ENCODE measurements at places on chromosomes 4 and X. TPM values are rescaled to one million over a fixed set of nuclear protein-coding genes. Genes with fewer than 3 reads are reported as not detected.

- DNase-seq, result peak; percentile 25
Measured at GRCh38 chr4:86595426-86595805, 1.3 kb downstream of the PTPN13 start.

DNA sequence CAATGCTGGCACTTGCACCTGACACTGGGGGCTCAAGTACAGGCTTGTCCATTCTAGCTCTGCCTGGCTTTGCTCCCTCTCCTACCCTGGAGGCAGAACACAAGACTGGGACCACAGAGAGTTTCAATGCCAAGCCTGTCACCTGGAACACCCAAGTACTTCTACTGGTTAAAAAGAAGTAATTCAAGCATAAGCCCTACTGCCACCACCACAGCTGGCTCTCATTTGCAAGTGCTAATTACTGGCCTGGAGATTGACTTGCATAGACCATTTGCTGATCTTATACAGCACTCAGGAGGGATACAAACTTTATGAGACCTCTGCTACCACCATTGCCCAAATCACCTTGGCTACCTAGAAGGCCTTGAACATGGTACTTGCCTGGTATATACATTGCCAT lies 1550.9 kb downstream of the C4orf33 start:
- DNase-seq, result no peak

DNA sequence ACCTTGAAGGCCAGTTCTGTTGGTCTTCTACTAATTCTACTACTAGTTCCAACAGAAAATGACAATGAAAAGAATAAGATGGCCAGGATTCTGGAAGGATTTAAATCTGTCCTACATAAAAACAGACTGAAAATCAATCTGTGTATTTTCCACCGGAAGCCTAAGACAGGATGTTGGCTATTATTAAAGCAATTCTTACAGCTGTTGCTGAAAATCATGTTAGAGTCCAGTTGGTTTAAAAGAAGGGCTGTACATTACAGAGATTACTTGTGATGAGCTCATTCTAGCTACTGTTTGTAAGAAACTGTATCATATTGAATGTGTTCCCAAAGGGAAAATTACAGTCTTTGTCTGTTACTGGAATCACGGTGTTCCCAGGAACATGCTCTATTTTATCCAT lies 54.8 kb upstream of the MAGEB16 start:
- no peak for DNase-seq

DNA sequence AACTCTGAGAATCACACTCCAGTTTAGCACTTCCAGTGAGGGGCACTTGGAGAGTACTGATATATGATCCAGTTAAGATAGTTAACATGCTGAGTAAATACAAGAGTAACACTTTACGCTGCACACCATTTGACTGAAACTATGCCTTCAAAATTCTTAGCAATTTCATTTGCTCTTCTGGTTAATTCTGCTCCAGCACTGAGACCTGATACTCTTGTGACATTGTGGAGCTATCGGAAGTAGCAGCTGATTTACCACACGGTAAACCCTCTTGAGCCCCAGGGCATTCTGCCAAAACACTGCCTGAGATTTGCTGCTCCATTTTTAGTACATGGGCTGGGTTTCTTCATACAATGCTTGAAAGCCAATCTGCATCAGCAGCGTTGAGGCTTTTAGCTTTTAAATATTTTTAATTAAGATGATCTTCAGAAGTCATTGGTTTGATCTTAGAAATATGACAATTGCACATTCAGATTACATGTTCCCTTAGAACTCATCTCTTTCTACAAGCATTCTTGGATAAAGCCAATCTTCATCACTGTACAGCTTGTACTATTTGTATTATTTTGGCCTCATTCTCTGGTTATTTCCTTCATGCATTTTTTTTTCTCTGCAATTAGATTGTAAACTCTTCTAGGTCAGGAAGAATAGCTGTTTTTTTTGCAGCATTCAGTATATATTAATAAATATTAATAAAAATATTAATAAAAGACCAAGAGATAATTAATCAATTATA lies 67.8 kb upstream of the ETNPPL start:
- DNase-seq, result peak; percentile 13

Gene IL13RA2
- 79.4 TPM for total RNA-seq

Gene STARD8
- 3.4 TPM for total RNA-seq

DNA sequence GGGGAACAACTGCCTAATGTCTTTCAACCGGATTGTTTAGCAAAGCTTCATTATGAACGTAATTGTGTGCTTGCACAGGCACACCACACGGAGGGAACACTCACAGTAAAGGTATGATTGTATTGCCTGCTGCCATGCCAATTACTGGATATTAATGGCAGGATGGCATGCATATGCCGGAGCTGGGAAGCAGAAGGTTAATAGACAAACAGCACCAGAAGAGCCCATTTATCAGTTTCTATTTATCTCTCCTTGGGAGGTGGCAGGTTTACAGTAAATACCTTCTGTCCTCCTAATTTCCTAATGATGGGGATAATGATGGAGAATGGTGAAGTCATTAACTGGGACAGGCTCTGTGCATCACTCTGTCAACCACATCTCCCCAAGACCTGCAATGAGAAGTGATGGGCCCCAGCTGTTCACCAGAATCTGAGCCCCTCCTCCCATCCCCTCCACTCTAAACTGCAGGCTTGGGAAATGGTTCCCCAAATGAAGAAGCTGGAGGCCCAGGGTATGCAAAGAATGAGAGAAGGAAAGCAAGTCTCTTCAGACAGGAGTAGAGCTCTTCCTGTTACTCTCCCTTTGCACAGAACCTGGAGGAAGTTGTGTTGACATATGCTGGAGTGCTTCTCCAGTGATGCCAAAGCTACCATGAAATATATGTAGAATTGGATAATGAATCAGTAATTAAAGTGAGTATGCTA lies 160.8 kb downstream of the NAA11 start:
- DNase-seq, result no peak

DNA sequence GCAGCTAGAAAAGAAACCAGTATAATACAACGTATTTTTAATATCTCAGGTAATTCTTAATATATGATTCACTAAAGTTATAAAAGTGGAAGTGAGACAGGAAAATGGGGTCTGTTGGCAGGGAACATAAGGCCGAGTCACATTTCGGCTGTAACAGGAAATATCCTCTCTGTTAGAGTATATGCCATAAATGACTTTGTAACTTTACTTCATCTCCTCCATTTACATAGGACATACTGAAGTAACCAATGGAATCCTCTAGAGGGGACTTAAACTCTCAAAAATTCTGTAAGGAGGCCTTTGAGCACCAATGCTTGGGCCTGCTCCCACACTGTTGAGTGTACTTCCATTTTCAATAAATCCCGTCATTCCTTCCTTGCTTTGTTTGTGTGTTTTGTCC lies 71.3 kb downstream of the ANKRD17 start:
- DNase-seq, result peak; percentile 2

Gene CHRDL1
- 1.5 TPM for total RNA-seq

- no peak for DNase-seq
Measured at GRCh38 chr4:1825326-1825725, 30.6 kb downstream of the LETM1 start.

- no peak for DNase-seq
Measured at GRCh38 chr4:188053302-188053701, 56.1 kb downstream of the TRIML2 start.

Gene EMCN
- not detected for total RNA-seq

GRCh38 chr4:3493720-3494461 lies 30.8 kb downstream of the DOK7 start:
- DNase-seq, result no peak

DNA sequence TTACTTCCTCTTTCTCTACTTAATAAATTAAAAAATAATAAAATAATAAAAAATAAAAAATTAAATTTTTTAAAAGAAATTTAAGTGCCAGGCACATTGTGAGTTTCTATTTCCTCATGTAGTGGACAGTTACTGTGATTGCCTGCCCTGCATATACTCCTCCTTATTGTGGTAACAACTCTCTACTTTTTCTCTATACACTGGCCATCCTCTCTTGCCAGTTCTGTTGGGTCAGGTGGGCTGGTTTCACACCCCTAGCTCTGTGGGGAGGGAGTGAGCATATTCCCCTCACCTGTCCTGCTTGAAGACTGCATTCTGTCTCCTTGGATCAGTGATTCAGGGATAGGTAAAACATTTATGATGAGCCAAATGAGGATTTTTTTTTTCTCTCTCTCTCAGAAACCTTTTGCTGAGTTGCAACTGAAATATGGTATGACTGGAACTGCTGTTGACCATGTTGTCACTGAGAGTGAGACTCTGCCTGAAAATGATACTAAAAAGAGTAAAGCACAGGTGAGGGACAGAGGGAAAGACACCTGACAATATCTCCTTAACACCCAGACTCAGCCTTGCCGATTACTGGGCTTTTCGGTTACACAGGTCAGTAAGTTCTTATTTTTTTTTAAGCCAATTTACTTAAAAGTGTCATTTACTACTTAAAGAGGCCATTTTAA lies 37.2 kb downstream of the CXXC4 start:
- DNase-seq, result no peak

DNA sequence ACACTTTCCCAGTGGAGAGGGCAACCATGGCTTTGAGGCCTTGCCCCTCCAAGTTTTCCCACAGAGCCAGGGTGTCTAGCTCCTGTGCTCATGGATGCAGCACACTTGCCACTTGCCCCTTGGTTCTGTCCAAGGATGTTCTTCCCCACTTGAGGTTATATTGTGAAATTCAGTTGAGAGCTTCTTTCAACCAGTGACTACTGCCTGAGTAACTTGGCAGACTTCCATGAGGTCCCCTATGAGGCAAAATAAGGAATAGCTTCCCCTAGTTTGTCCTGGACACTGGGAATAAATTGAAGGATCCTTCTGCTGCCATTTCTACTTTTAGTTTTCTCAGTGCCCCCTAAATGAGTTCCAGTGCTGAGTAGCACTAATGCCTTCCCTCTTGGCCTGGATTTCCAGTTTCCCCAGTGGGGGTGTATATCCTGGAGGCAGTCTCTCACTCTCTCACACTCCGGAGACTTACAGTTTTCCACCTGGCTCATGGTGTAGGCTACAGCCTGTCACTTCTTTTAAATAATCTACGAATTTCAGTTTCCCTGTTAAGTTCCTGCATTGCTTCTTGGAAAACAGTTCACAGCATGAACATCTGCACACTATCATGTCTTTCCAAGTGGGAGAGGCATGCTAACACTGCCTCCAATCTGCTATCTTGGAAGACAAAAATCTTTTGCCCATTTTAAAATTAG lies 36.4 kb upstream of the ADH4 start:
- DNase-seq, result no peak

- no peak for DNase-seq
Measured at GRCh38 chrX:39630344-39630743, 467.4 kb downstream of the BCOR start.

GRCh38 chr4:40954088-40954668 lies 204.4 kb downstream of the NSUN7 start:
- DNase-seq, result no peak
